Tongue (tissue), 3 donors: ENCODE measurements at places on chromosomes 7 and 10. TPM values are rescaled to one million over a fixed set of nuclear protein-coding genes. Genes with fewer than 3 reads are reported as not detected.

GRCh38 chr7:46446151-46446550 lies 525.1 kb upstream of the IGFBP3 start:
- DNase-seq, result no peak

- no peak for DNase-seq
Measured at GRCh38 chr7:37642028-37642540, 41.5 kb upstream of the GPR141 start.

DNA sequence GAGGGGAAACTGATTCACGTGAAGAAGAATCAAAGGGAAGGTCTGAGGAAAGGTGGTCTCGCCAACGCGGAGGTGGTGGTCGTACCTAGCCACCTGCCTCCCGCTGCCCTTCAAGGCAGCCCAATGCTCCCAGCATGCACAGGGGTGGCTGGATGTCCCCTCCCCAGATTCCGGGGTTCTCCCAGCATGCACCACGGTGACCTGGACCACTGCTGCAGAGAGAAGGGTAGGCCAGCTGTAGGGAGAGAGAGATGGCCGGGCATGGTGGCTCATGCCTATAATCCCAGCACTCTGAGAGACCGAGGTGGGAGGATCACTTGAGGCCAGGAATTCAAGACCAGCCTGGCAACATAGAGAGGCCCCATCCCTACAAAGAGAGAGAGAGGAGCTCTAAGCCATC lies 32.4 kb upstream of the PPP2R2D start:
- DNase-seq, result no peak

DNA sequence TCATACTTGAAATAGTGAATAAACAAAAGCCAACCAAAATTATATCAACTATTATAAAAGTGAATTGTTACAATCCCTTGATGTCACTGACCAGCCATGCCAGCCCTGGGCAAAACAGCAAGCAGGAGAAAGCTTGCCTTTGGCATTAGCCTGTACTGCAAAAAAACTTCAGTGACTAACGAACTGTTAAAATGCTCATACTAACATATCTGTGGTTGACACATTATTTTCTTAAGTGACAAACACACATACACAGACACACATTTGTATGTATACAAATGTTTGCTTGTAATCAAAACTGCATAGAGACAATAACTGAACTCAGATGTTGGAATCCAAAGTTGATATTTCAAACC lies 29.5 kb downstream of the CHCHD3 start:
- no peak for DNase-seq

DNA sequence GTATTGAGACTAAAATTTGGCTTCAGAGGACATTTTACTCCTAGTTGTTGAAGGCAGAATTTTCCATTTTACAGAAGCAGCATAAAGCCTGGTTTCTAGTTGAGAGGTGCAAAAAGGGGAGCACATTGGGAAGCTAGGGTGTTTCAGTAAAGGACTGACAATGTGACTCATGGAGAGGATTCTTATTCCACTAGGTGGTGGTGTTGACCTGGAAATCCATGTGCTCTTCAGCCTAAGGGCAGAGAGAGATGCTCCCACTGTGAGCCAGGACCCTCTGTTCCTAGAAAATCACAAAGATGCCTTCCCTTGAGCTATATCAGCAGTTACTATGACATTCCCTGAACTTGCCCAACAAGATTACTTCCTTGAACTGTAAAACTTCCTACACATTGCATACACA lies 687.8 kb downstream of the IPMK start:
- DNase-seq, result peak; percentile 4

GRCh38 chr10:24306507-24306875 lies 97.6 kb downstream of the KIAA1217 start:
- peak; percentile 69 for DNase-seq

- no peak for DNase-seq
Measured at GRCh38 chr7:28618383-28618782, 206.1 kb downstream of the CREB5 start.

- DNase-seq, result no peak
Measured at GRCh38 chr10:83582407-83583095, 556.8 kb upstream of the GHITM start.

GRCh38 chr7:47648275-47648925 lies 66.5 kb upstream of the TNS3 start:
- DNase-seq, result no peak

The LEP gene
- total RNA-seq, result not detected

The MYO3A gene
- 3.3 TPM for total RNA-seq

The SMKR1 gene
- total RNA-seq, result not detected

The DKK1 gene
- total RNA-seq, result 0.51 TPM
